ENCODE measurements at places on chromosomes 13 and 19. TPM values are rescaled to one million over a fixed set of nuclear protein-coding genes. Genes with fewer than 3 reads are reported as not detected.

The CYP4F12 gene
- total RNA-seq = 1.0 TPM

The ZNF548 gene
- 27.7 TPM for total RNA-seq

The KCNC3 gene
- total RNA-seq = under 0.01 TPM

The CEBPA gene
- 17.2 TPM for total RNA-seq

The CCNA1 gene
- 0.52 TPM for total RNA-seq

The OR7C2 gene
- not detected for total RNA-seq

The CALR3 gene
- total RNA-seq = under 0.01 TPM
